ENCODE measurements at places on chromosomes 2 and 18.

DNA sequence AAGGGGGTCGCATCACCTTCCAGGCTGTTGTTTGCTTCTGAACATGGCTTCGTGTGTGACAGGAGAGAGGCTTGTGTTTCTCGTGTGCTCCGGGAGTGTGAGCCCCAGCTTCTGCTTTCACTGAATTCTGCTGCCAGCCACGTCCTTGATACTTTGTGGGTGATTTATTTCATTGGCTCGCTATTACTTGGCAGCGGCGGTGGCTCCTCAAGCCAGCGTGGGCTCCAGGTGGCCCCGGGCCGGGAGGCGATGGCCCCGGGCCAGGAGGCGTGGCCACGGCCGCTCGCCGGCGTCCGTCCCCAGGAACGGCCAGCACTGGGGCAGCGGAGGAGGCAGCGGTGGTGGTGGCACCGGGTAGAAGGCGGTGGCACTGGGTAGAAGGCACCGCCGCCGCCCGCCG, 63.1 kb downstream of the NAPG start:
- DNase-seq = no peak

DNA sequence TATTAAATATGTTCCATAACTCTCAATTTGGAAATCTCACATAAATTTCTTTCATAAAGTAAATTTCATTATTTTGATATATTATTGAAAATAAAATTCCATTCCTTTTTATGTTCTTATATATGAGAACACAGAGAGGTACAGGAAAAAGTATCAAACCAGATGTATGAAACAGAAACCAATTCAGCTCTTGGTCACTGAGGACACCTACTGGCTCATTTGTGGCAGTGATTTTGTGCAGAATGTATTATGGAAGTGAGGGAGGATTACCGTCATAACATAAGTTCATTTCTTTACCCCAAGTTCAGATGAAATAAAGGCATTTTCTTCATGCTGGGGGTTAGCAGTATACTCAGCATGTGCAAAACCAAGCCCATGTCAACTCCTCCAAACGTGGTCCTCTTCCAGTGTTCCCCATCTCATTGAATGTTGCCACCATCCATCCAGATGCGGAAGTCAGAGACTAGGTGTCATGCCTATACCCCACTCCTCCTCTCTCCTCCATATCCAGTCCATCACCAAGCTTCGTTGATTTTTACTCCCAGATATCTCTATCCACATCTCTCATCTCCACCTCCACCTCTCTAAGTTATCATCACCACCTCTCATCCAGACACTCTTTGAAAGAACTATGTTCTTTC, 41.7 kb upstream of the MALL start:
- no peak for DNase-seq

DNA sequence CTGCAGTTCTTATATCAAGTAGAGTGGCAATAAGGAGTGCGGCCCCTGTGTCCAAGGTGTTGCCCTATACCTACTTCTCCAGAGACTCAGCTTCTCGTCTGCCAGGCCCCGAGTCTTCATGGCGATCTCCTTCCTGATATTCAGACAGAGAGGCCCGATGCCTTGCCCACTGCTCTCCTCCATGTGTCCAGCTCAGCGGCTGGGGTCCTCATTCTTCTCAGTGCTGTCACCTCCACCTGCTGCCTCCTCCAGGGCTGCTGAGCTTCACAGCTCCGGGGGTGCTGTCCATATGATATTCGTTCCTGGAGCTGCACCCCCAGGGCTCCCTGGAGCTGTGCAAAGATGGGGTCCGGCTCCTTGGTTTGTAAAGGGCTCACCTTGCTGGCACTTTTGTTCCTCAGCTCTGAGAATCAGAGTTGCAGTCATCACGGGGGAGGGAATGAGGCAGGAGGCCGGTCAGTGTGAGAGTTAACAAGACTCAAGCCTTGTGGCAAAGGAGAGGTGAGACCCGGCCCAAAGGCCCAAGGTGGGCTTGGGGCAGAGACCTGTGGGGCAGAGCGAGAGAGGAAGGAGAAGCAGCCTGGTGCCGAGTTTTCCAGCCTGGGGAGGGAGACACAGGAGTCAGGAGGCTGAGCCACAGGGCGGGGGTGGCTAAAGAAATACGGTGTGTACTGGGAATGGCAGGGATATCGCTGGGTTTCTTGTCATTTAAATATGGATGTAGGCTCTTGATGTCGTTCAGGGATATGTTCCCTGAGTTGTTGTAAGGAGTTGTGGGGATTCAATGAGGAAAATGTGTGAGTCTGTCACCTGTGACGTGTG, 120.6 kb downstream of the CTIF start:
- DNase-seq = no peak

DNA sequence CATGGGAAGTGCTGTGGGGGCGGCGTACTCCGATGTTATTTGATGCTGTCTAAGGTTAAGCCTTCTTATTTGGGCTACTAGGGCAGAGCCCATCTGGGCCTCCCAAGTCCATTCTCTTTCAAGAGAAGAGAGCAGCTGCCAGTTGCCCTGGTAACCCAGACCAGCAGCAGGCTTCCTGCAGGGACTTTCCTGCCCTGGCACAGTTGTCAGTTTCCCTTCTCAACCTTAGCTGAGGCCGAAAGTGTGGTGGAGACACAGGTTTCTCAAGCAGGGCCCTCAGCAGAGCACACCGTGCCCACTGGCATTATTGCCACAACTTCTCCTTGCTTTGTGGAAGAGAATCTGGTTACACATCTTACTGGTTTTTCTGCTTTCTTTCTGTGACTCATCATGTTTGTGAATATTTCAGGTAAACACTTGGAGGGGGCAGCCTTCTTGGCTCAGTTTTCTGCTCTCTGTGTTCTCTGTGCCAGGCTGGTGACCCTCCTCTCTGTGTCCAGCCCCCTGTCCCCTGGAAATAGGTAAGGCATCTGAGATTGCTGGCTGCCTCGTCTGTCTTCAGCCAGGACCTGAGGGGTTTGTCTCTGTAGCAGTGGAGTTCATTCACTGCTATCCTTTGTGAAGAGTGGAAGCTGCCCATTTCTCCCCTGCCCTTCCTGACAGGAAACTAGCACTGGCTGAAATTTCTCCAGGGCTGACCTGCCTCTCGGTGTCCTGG, 111.0 kb downstream of the B3GNT2 start:
- DNase-seq = no peak

DNA sequence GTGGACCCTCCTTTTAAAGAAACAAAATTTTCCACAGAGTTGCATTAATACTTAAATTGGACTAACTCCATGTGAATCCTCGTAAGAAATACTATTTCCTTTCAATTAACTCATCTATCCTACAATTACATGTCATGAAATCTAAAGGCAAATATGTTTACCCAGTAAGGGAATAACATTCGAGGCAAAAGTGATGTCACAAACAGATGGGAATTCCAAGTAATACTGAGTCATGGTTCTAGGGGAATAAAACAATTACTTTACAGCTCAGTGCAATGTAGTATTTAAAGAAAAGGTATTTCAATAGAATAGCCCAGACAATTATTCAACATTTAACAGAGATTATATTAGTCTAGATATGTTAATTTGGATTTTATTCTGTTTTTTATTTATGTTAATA, 205.8 kb downstream of the ZNF385B start:
- DNase-seq = no peak

- no peak for DNase-seq
These were observed 1.4 kb downstream of the DNAJC10 start for GRCh38 chr2:182717416-182717815.

Data from liver (tissue), 10 donors.